CD4-positive, alpha-beta T cell (primary cell): ENCODE measurements at places on chromosomes 5 and 9.

GRCh38 chr9:14868418-14868771 lies 41.8 kb downstream of the FREM1 start:
- DNase-seq, result no peak

DNA sequence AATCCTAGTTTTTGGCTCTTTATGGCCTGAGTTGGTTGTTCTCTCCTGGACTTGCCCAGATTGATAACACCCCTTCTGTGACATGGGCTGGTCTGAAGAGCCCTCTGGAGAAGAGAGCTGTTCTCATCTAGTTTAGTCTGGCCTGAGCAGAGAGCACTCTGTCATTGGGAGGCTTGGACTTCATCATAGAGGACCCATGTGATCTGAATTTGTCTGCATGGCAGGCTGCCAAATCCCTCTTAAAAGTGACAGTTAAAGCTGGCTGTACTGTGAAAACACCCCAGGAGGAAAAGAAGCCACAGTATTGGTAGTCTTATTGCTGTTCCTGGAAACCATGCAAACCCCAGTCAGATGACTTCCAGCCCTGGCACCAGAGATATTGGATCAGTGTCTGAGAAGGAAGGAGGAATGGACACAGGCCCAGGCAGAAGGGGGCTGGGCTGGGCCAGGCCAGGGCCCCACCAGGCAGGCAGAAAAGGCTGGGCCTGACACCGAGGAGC lies 3.7 kb upstream of the WDR31 start:
- DNase-seq, result no peak

DNA sequence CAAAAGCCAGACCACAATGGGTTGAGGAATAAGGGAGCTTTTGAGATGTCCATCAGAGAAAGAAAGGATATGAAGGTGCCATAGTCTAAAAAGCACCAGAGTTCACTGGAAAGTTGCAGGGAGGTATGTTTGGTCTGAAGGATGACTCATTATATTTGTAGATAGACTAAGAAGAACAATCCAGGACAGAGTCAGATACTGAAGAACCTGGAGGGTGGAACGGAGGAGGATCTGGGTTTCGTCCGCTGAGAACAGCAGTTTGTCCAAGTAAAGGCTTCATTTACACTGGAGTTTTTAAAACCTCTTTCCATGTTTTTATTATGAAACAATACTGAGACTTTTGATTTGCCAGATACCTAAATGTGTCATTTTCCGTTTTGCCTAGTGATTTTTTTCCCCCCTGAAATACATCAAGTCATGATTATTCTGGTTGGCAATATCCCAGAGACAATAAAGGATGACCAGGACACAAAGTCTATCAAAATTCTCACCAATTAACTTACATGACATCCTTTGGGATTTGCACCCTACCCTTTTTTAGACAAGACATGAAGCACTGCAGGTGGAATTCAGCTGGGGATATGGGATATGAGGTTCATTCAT lies 219.9 kb downstream of the MLLT3 start:
- DNase-seq, result no peak

- DNase-seq, result no peak
Measured at GRCh38 chr5:137446151-137446550, 53.0 kb downstream of the SPOCK1 start.

GRCh38 chr9:97632248-97632984 lies 752 bp downstream of the TSTD2 start:
- no peak for DNase-seq

GRCh38 chr5:148794729-148795561 lies 31.5 kb upstream of the ADRB2 start:
- no peak for DNase-seq

GRCh38 chr9:21994556-21995005 lies at the start of gene CDKN2B-AS1:
Gene CDKN2B-AS1, plus strand, starts transcription at chr9:21994791.
- no peak for DNase-seq

- no peak for DNase-seq
Measured at GRCh38 chr5:98314292-98314691, 459.2 kb upstream of the RGMB start.

DNA sequence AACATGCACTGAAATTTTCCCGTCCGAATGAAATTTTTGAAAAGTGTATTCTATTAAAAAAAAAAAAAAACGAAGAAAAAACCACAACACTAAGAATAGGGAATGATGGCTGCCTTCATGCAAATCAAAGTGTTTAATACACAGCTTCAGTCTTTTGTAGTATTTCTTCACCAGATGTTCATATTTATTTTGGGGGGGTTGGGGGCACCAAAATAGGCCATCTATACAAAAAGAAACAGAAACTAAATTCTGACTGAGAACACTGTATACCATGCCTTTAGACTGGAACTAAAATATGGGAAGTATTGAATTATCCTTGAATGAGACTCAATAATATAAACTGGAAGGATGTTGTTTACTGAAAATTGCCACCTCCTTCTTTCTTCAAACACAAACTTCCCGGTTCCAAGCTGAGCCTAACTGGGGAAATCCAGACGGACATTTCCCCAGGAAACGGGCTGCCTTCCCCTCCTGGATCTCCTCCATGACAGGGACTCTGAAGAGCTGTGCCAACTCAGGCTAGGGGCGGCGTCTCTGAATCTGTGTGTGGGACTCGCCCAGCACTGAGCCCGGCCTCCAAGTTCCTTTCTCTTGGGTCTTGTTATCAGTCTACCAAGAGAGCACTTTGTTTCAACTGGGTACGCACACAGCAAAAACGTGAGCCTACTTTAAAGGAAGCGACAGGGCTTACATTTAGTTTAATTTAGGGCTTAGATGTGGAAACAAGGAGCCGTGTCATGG lies 511.3 kb upstream of the ADAMTS16 start:
- no peak for DNase-seq

GRCh38 chr9:87595610-87596009 lies 97.9 kb downstream of the DAPK1 start:
- DNase-seq, result no peak

- DNase-seq, result no peak
Measured at GRCh38 chr9:2298217-2298616, 283.1 kb downstream of the SMARCA2 start.

- no peak for DNase-seq
Measured at GRCh38 chr9:91048749-91049148, 247.1 kb downstream of the SYK start.

DNA sequence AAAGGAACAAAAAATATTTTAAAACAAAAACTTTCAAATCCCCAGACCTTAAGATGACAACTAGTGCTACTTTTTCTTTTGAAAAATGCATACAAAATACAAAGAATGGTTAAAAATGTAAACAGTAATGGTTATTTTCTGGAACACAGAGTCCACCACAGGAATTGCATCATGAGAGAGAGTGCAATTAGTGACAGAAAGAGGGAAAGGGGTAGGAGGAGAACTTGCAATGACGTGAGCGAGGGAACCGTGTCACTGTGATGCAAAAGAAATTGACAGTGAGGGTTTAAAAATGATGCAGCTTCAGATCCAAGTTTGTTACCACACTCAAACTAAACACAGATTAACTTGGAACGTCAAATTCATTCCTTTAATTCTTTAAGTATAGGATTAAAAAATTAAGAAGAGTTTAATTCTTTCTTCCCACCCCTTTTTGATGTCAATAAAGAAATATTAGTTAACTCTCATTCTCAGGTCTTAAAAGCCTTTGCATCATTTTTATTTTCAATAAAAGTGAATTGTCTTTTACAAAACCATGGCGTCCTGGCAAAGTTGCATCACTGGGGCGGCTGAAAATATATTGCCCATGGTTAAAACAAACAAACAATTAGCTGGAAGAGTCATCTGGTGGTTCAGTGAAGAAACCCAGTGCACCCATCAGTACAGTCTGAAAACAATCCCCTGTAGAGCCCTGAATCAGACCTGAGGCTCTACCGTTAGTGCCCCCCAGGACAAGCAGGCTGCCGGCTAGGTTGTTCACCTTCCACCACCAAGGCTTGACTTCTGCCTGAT lies 39.5 kb downstream of the MACROH2A1 start:
- DNase-seq, result no peak

DNA sequence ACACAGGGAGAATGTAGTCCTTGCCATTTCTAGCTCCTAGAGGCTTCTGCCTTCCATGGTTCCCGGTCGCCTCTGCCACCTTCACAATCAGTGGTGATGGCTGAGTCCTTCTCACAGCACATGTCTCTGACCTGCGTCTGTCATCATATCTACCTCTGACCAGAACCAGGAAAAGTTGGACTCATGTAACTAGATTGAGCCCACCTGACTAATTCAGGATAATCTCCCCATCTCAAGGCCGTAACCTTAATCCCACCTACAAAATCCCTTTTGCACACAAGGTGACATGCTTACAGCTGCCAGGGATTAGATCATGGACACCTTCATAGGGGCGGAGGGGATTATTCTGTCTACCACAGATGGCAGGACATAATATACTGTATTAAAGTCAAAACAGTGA lies 375.6 kb downstream of the ICE1 start:
- no peak for DNase-seq

- no peak for DNase-seq
Measured at GRCh38 chr9:13361076-13361475, 81.6 kb upstream of the MPDZ start.

- no peak for DNase-seq
Measured at GRCh38 chr9:6449645-6450044, 36.6 kb downstream of the UHRF2 start.

- DNase-seq, result no peak
Measured at GRCh38 chr5:1864896-1865440, 17.8 kb downstream of the IRX4 start.

- DNase-seq, result no peak
Measured at GRCh38 chr9:72564479-72565281, 43.3 kb downstream of the TMC1 start.

DNA sequence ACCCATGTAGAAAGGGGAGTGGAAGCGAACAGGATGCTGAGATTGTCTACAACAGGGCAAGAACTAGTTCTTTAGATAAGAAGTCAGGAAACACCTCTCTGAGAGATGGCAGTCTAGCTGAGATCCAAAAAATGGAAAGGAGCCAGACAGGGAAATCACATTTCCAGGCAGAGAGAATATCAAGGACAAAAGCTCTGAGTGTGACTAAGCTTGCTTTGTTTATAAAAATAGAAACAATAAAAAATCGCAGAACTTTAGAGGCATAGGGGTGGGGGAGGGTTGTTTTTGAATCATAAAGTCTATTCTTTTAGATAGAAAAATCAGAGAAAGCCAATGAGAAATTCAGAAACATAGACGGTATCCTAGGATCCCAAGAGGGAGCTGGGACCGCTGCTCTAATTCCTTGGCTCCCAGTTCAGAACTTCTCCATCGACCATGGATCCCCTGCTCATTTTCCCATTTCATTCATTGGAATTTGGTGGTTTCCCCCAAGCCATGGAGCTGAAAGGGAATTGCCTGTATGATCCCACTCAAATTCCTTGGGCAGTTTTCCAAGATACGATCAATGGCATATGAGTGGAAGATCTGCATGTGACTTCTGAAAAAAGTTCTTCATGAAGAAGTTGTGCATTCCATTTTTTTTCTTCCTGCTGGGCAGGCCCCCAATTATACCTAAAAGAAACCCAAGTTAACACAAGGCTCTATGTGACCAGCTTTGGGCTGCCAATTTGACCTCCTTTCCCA lies 182.0 kb downstream of the GRIA1 start:
- no peak for DNase-seq

DNA sequence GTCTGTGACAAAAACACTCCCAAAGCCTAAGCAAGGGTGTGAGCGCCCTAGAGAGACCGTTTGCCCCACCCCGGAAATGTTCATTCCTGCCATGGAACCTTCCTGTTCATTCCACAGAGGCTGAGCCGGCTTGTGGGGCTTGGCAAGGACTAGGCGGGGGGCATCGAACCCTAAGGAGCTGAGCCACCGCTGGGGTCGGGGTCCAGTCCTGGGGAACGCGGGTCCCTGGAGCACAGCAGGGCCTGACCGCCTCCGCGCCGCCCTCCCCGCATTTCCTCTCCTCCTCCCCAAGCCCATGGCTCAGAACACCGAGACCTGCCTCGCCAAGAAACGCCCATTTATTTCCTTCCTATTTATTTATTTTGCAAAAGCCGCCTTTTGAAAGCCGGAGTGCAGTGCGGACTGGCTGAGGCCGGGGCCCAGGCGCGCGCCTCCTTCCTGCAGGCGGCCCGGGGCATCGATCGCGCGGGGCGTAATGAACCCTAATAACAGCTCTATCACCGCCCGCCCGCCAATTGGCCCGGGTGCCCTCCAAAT lies 228.9 kb upstream of the IRX4 start:
- no peak for DNase-seq

DNA sequence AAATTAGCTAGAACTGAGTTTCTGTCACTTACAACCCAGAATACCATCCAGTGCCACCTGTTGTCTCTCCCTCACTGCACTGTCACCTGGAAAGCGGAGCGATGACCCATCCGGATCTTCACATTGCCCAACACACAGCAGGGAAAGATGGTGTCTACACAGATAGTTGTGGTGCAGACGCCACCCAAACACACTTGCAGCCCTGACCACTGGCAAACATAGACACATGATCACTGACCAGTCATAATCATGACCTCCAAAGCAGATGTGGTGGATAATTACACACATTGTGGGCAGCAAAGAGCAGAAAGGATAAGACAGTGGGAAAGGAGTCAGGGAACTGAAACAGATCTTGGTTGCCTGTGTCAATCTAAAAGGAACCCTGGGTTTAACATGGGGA lies 64.7 kb downstream of the GABBR2 start:
- DNase-seq, result no peak

- no peak for DNase-seq
Measured at GRCh38 chr9:110440796-110441195, 103.1 kb upstream of the TXNDC8 start.

DNA sequence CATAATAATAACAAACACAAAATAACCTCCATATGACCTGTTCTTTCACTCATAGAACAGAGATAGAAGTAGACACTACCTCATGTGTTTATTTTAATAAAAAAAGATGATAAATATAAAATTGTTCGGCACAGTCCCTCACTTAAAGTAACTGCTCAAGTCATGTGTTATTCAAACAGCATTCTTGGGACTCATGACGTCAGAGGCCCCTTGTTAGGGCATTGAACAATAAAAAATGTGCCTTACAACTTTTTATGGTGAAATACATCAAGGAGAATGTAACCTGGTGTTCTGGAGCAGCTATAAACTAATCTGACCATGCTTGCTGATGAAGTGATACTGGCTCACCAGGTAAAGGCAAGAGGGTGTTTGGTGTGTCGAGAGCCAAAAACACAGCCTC lies 12.2 kb upstream of the NDFIP1 start:
- no peak for DNase-seq

DNA sequence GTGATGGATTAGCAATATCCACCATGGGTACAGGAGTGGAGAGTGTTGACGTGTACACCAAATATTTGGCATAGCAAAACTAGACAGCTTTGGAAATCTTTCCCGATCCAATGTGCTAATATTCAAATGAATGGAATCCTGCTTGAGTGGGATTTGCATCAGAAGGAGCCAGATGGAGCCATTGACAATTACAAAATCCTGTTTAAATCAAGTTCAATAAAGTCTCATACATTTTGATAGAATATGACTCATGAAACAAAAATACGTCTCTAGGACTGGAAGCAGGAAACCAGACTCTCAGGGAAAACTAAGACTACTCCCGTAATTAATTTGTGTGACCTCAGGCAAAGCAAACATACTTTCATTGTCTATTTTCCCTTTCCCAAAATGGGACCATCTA lies 13.0 kb downstream of the TNC start:
- no peak for DNase-seq

DNA sequence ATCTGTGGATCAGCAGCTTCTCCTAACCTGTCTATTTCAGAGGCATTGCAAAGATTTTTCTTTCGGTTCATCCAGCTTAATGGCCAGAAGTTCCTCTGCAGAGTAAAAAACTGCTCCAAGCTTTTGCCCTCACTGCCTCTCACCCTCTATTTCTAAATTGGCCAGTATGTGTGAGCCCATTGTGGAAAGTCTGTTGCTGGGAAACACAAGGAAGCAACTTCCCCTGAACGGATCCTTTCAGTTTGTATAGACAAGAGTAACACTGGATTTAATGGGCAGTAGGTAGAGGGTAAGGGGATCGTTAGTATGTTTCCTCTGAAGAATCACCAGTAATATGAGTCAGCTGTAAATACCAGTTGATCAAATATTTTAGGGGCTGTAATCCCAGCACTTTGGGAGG lies 7.2 kb downstream of the THBS4 start:
- DNase-seq, result no peak
